Activated CD4-positive, alpha-beta T cell treated with anti-CD3 and anti-CD28 coated beads, Interleukin-2, Interleukin-6, amounts not matched to agents 100 ng/mL and 50 ng/mL, durations not matched to agents 16 hours and 8 hours (primary cell): ENCODE measurements at places on chromosomes 5 and 9.

DNA sequence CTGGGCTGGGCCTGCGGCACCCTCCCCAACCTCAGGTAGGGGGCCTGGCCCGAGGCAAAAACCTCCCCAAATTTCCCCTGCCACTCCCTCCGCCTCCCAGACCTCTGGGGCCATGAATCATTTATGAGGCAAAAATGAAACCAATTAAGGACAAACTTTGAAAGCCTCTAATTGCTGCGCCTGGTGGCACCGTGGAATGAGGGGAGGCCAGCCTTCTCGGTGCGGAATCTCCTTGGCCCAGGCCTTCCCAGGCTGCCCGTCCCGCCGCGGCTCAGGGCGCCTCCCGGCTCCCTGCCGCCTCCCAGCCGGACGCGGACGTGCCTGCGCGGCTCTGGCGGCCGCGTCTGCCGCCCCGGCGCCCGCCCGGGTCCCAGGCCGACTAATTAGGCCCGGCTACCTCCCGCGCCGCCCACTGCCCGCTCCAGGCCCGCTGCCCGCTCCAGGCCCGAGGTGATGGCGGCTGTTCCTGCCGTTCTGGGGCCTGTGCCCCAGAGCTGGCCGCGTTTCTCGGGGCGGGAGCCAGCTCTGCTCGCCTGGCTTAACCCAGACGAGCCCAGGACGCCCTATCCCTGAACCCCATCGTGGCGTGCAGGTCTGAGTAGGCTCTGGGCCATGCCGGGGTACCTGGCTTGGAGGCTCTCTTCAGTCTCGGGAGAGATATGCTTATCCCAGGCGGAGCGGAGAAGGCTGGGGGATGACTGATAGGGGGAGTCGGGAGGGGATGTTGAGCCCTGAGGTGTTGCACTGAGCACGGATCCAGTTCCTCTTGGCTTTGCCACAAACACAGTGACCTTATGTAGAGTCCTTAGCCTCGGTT lies 20.1 kb downstream of the CXXC5 start:
- peak; percentile 47 for DNase-seq

GRCh38 chr9:121972501-121972981 lies 120.6 kb downstream of the TTLL11 start:
- DNase-seq: no peak

GRCh38 chr5:15594977-15595568 lies 95.1 kb downstream of the FBXL7 start:
- DNase-seq: no peak

DNA sequence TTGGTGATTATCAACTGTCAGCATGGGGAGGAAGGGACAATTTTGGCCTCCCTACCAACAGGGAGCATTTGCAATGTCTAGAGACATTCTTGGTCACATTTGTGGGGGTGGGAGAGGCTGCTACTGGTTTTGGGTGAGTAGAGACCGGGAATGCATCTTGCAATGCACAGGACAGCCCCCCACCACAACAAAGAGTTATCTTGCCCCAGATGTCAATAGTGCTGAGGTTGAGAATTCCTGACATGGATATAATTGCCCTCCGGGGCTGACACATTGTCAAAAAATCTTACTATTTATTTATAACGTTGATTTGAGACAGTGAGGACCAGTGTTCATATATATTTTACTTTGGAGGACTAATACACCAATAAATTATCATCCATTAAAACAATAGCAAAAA lies 316.1 kb downstream of the PSAT1 start:
- DNase-seq: no peak

DNA sequence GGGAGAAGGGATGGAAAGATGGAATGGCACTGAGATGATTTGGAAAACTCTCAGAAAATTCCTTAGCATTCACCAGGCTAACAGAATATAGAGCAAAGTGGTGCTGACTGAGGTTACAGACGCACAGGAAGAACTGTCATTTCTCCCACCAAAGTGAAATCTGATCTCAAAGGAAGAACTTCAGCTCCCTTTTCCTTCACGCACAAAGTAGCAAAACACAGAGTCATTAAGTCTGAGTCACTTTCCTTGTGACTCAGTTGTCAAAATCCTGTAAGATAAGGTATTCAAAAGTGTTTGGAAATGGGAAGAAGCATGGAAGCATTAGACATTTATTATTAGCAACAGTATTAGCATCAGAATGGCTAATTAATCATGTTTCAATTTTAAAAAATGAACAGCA lies 11.7 kb downstream of the MPDZ start:
- DNase-seq: no peak
